Right lung (tissue), 10 donors: ENCODE measurements at places on chromosomes 13 and 19. TPM values are rescaled to one million over a fixed set of nuclear protein-coding genes. Genes with fewer than 3 reads are reported as not detected.

DNA sequence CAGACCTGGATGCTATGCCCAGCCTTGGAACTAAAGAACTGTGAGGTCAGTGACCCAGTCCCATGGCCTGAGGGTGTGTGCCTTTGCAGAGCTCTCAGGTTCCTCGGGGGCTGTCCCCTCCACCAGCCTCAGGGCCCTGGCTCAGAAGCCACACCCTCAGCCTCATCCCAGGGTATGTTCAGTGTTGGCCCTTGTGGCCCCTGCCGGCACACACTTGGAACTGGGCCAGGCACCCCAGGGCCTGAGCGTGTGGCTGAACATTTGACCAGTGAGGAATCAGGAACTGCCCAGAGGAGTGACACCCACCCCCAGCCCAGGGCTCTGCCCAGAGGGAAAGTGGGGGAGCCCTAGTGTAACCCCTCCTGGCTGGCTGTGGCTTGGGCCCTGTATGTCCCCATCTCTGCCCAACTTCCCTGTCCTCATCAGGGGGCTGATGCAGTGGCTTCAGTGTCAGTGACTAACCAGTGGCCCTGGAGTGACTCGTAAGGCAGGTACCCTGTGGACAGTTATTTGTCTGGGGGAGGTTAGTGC lies 10.0 kb downstream of the NKPD1 start:
- DNase-seq: no peak

- DNase-seq: no peak
These were observed 114.2 kb upstream of the MIR17HG start for GRCh38 chr13:91233291-91233690.

Gene SHKBP1
- polyA plus RNA-seq: 37.8 TPM

Gene ZNF83
- polyA plus RNA-seq: 73.2 TPM

- DNase-seq: no peak
These were observed 20.2 kb downstream of the POLR1D start for GRCh38 chr13:27641711-27642502.

DNA sequence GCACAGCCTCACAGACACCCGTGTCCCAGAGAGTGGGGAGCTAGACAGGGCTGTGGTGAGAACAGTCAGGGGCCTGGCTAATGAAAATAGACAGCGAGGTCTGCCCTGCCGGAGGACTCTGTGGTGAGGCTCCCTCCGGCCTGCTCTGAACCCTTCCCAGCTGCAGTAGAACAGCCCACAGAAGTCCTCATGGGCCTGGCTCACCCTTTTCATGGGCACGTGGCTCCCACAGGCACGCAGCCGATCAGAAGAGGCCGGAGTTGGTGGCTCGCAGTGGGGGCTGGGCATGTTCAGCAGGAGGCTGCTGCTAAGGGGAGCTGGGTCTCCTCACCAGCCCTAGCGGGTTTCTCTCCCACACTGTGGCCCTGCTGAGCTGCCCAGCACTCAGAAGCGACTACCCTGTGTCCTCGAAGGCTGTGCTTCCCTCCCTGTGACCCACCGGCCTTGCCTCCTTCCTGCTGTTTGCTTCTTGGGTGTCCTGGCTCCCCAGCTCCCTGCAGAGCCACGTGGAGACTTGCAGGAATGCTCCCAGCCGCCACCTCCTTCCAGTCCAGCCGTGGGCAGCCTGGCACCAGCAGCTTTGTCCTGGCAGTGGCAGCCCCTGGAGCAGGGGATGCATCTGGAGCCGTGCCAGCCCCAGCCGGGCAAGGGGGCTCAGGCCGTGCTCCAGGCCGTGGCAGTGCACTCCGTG lies 138.7 kb downstream of the KDM4B start:
- DNase-seq: no peak

GRCh38 chr13:19088416-19088815 lies 93.2 kb downstream of the TUBA3C start:
- DNase-seq: no peak

Gene RAB3A
- 6.2 TPM for polyA plus RNA-seq

Gene ZGLP1
- polyA plus RNA-seq: 8.4 TPM

DNA sequence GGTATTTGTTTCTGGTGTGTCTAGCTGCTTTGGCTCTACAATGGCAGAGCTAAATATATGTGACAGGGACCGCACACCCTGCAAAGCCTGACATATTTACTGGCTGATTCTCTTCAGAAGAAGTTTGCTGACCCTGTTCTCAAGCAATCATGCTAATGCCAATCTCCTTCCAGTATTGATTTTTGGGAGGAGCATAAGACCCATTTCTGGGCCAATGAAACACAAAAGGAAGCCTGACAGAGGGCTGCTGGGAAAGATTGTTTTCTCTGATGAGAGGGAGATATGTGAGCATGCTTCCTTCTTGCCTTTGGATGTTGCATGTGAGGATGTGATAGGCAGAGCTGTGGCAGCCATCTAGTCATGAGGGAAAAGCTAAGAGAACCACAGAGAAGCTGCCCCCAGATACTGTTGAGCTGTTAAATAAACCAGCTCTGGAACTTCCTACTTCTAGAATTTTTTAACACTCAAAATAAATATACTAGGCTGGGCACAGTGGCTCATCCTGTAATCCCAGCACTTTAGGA lies 31.4 kb upstream of the TPTE2 start:
- DNase-seq: no peak

DNA sequence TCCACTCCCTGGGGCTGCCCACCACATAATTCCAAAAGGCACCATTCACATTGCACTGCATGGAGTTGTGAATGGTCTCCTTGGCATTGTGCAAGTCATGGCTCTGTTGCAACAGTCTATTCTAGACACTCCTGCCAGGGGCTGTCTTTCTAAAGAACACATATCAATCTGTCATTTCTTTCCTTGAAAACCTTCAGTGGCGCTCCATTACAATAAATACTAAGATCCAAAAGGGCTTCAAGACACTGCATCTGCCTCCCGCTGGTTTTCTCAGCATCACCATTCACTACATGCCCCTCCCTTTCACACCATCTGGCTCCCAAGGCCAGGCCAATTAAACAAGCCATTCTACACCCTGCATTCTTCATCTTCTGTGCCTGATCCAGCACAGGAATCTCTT lies 32.2 kb upstream of the TM9SF2 start:
- DNase-seq: no peak

GRCh38 chr13:80196756-80197155 lies 144.2 kb downstream of the SPRY2 start:
- DNase-seq: no peak

Gene ZNF878
- 1.4 TPM for polyA plus RNA-seq

Gene FAM32A
- 97.1 TPM for polyA plus RNA-seq

DNA sequence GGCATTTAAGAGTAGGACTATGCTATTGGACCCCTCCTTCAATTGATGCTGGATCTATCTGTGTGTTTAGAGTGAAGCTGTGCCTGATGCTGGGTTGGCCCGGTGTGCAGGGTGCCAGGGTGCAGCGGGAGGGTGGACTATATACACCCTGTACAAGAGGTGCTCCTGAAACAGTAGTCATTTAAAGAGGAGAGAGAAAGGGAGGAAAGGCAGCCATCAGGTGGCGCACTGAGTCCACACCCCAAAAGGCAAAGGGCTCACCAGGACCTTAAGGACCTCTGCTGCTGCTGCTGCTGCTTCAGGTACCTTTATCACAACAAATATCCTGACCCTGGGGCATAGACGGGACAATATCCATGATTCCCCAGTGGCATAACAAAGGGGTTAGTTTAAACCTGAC lies 39.4 kb downstream of the ZNF136 start:
- DNase-seq: peak; percentile 13

- peak; percentile 67 for DNase-seq
These were observed 15.4 kb upstream of the AP1M2 start for GRCh38 chr19:10602330-10603083.

Gene TMPRSS9
- 0.24 TPM for polyA plus RNA-seq

DNA sequence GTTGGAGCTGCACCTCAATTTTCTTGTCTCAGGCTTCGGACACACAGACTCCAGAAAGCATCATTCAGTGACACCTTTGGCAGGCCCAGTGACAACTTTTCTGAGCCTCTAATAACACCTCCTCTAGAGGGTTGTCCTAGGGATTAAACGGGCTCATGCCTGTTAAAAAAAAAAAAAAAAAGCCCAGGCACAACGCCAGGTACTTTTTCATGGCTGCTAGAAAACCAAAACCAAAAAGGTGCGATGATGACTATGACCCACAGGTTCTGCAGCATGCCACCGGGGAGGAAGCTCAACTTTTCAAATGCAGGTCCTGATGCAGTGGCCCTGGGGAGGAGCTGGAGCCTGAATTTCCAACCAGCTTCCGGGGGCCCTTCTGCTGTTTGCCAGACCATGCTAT lies 184.2 kb downstream of the ABCC4 start:
- no peak for DNase-seq
